ENCODE measurements at places on chromosomes 1 and 21.

- DNase-seq: peak; percentile 82
Measured at GRCh38 chr1:155989242-155990004, 11.1 kb upstream of the ARHGEF2 start.

- no peak for DNase-seq
Measured at GRCh38 chr1:82185084-82185483, 384.4 kb downstream of the ADGRL2 start.

GRCh38 chr1:96538111-96538641, 183.4 kb upstream of the PTBP2 start:
- DNase-seq: no peak

DNA sequence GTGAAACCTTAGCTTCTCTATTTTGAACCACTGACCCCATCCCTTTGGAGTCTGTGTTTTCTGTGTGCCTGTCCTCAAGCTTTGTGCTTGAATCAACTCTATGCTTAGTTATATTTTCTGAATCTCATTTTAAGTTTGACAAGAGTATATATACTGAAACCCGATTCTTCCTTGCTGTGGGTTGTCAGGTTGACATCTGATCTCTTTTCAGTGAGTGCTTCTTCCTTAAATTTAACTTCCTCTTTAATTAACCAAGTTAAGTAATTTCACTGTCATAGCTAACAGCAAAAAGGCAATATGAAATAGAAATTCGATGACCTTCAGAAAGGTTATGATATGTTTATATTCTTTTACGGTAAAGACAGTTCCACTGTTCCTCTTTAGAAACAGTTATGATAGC, 69.4 kb downstream of the C1orf21 start:
- no peak for DNase-seq

- peak; percentile 5 for DNase-seq
Measured at GRCh38 chr1:201361652-201362504, 15.6 kb downstream of the TNNT2 start.

DNA sequence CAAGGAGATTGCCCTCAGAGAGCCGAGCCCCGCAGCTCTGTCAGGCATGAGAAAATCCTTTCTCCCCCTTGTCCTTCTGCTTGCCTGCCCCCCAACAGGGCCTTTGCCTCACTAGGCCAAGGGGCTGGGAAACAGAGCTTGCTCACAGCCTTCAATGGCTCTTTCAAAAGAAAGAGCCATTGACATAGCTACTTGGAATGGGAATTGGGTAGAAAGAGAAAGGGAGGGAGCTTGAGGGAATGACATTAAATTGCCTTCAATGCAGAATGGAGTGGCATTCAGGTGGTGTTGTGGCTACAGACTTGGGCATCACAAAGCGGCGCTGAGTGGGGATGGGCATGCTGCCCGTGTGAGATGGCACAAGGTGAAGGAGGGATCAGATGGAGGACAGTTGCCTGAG, 13.2 kb downstream of the SYT11 start:
- DNase-seq: no peak

- DNase-seq: no peak
Measured at GRCh38 chr1:93344886-93345632, 648 bp upstream of the DR1 start.

GRCh38 chr1:21293537-21294265, 3.4 kb upstream of the ECE1 start:
- DNase-seq: peak; percentile 72

DNA sequence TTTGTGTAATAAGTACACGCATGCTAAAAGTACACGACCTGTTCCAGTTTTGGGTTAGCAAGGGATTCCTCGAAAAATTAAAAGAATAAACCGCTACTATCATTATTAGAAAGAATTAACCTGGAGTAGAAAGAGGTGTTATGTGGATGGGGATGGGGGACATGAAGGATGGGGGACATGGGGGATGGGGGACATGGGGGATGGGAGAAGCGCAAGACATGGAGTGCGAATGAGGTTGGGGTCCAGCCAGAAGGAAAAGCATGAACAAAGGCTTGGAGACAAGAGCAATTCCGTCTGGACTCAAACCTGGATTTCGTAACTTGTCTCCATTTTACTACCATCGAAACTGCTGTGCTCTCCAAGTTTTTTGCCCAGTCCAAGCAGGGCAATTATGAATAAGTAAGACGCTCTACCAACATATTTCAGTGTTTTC, 591 bp upstream of the KDM1A start:
- DNase-seq: no peak

DNA sequence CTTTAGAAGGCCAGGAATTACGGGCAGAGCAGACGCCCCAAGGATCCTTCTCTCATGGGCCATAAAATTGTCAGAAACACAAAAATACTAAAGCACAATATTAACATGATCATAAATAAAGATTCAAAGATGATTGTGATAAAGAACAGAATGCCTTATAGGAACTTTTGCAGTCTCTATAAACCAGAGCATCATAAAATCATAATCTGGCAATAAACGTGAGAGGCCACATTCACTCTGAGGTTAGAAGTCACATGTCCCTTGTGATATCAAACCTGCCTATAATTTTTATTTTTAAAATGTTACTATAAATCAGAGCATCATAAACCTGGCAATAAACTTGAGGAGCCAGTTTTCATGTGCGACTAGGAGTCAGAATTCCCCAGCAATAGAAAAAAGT, 100.5 kb downstream of the ZBTB18 start:
- DNase-seq: no peak

- DNase-seq: no peak
Measured at GRCh38 chr1:205518661-205519540, 14.4 kb downstream of the CDK18 start.

DNA sequence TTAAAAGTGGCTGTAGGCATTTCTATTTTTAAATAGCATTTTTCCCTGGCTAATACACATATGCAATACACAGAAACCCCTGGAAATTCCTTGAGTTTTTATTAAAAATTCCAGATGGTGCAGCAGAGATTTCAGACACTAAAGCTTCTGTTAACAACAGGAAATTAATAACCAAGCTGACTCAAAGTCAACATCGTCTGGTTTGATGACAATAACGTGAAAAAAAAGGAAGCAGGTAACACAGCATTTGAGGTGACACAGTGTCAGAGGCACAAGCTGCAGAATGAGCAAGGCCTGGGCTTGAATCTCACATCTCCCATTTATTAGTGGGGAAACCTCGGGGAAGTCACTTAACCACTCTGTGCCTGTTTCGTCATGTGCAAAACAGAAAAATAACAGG, 64.6 kb upstream of the GJB5 start:
- DNase-seq: no peak

- no peak for DNase-seq
Measured at GRCh38 chr1:218259800-218260199, 25.3 kb upstream of the RRP15 start.

- DNase-seq: no peak
Measured at GRCh38 chr1:232542633-232543593, 87.0 kb downstream of the SIPA1L2 start.

DNA sequence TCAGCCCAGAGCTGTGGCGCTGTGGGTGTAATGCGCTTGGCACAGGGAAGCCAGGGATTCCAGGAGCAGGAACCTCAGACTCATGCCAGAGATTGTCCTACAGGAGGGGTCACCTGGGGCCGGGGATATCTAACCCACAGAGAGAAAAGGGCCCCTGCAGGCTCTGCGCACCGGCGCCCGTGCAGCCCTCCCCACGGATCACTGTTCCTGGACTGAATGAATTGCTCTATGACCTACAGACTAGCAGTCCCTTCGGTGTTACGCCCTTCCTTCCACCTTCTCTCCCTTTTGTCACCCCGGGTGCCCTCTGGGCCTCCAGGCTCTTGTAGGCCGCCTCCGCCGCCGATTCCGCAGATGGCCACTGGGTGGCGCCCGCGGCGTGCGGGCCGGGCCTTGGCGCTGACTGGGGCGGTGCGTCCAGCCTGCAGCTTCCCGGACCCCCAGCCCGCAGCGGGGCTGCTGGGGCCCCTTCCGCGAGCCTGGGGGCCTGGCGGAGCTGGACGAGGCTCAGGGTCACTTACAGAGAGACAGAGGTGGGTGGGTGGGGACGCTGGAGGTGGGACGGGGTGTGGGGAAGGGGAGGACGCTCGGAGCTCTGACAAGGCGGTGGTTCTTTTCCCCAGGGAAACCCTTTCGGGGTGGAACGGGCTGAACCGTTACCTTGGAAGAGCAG, 101.3 kb downstream of the IER5 start:
- peak; percentile 75 for DNase-seq

DNA sequence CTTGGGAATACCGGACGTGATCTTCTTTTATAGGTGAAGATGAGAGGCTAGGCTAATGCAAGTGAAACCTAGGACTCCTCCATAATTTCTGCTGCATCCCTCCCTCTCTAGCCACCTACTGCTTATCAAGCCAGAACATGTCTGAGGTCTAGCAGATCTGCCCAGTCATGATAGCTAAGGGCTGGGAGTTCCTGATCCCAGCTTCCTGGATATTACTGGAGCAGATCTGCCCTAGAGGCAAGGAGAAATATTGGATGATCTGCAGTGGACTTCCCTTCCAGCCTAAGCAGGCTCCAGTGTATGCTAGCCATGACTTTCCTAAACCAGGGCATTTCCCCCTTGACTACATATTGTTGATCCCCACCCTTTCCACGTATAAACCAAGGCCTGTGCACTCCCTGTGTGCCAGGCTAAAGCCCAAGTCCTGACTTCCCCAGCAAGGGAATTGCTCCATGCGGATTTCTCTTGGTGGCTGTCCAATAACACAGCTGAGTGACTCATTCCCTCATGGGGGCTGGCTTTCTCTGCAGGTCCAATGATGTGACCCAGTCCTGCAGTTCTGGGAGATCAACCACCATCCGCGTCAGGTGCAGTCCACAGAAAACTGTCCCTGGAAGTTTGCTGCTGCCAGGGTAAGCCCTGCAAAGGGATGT, 15.5 kb upstream of the SARS1 start:
- no peak for DNase-seq

GRCh38 chr1:25198663-25199252, 33.5 kb downstream of the SYF2 start:
- no peak for DNase-seq

GRCh38 chr1:75614399-75614756, 3.5 kb upstream of the SLC44A5 start:
- DNase-seq: no peak

- DNase-seq: no peak
Measured at GRCh38 chr1:157585984-157586383, 11.9 kb downstream of the FCRL4 start.

GRCh38 chr1:24468685-24469316, 33.8 kb upstream of the RCAN3 start:
- no peak for DNase-seq

DNA sequence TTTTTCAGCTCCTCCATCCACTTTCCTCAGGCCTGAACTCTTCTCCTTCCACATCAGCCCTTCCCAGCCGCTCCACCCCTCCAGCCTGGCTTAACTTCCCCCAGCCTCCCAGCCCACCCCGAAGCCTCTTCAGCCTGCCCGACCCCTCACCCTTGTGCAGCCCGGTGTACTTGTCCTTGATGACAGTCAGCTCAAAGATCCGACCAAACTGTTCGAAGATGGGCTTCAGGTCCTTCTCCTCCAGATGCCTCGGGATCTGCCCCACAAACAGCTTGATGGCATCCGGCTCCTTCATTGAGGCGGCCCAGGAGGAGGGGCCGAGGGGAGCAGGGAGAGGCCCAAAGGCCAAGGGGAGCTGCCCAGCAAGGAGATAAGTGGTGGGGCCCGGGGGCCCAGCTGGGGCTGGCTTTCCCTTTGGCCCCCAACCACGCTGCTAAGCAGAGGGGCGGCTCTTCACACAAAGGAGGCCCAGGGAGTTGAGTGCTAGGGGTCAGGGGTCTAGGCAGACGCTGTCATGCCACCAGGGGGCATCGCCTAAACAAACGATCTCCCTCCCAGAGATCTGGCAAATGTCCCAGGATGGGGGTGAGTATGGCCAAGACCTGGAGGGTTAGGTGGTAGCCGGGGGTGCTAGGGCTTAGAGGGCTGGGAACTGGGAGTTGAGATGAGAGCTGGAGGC, 738 bp downstream of the CELF3 start:
- DNase-seq: no peak

DNA sequence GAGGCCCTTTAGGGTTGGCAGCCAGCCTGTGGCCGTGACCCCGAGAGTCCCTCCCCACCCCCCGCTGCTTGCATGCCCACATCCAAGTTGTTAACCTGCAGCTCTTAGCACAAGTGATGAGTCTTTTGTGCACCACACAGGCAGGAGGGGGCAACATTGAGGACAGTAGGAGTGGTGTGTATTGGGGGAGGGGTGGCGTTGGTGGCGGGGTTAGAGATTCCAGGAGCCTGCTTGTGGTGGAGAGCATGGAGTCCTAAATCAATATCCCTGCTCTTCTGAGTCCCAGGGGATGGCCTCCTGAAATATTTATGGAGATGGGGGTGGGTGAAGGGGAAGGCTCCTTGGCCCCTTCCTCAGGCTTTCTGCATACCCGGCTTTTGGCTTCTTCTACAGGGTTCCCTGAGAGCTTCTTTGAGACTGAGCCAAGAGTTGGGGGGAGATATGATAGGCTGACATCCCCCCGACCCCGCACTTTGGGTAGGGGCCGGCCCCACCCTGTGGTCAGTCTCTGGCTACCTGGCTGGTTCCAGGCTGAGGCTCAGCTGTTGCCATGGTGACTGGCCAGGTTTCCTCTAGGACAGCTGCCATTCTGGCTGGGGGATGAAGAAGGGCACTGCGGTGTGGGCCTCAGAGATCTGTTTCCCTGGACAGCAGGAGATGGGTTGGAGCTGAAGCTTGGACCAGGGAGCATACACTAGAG, 5.0 kb downstream of the CHRNB2 start:
- DNase-seq: no peak

- no peak for DNase-seq
Measured at GRCh38 chr21:23445307-23445706, 2162.0 kb downstream of the MRPL39 start.

GRCh38 chr1:176996456-176997090, 167.9 kb downstream of the ASTN1 start:
- no peak for DNase-seq

- no peak for DNase-seq
Measured at GRCh38 chr1:22665752-22666151, 12.7 kb downstream of the C1QB start.

- DNase-seq: no peak
Measured at GRCh38 chr1:109794319-109795132, 30.8 kb upstream of the EPS8L3 start.

- DNase-seq: no peak
Measured at GRCh38 chr1:43044572-43045361, 86.1 kb upstream of the SLC2A1 start.

- no peak for DNase-seq
Measured at GRCh38 chr1:88266051-88266450, 418.0 kb upstream of the PKN2 start.

DNA sequence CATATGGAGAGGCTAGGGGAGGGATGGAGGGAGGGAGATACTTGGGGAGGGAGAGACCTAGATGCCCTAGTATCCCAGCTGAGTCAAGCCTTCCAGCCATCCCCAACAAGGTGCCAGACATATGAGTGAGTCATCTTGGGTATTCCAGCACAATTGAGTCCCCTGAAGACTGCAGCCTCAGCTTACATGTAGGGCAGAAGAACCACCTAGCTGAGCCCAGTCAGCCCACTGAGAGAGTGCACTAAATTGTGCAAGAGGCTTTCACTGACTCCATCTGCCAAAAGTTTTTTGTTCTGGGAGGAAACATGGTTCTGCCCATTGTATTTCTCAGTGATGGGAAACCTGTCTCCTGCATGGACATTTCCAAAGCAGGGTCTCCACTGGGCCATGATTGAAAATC, 76.4 kb downstream of the FOXD2 start:
- no peak for DNase-seq

Measured in CD4-positive, alpha-beta T cell treated with Interleukin-6 for 4 hours (primary cell).